Putamen (tissue), 1 donor: ENCODE measurements at places on chromosomes 12 and 14.

GRCh38 chr14:91367173-91368171 lies 50.1 kb downstream of the CCDC88C start:
- peak; percentile 61 for DNase-seq

DNA sequence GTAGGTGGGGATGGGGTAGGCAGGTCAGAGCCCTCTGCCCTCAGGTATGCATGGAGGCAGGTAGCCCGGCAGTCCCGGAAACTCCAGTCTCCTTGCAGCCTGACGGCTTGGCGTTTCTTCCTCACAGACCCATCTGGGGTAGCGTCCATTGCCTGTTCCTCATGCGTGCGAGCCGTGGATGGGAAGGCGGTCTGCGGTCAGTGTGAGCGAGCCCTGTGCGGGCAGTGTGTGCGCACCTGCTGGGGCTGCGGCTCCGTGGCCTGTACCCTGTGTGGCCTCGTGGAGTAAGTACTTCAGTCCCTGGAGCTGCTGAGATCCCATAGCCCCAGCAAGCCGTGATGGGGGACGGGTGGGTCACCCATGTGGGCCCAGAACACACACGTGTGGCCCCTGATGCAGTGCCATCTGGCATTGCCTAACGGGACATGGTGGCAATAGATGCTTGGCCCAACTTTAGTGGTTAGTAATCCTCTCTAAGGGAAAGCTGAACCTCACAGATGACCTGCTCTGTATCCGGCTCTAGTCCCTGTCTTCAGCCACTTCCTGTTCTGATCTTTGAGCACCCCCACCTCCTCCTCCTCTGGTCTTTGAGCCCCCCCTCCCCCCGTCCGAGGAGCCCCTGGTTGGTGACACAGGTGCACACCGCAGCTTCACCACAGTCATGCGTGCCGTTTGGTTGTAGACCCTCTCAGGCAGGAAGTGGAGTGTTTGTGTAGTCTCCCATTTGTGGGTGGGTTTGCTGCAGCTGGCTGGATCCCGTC lies 3.7 kb downstream of the SIVA1 start:
- no peak for DNase-seq

DNA sequence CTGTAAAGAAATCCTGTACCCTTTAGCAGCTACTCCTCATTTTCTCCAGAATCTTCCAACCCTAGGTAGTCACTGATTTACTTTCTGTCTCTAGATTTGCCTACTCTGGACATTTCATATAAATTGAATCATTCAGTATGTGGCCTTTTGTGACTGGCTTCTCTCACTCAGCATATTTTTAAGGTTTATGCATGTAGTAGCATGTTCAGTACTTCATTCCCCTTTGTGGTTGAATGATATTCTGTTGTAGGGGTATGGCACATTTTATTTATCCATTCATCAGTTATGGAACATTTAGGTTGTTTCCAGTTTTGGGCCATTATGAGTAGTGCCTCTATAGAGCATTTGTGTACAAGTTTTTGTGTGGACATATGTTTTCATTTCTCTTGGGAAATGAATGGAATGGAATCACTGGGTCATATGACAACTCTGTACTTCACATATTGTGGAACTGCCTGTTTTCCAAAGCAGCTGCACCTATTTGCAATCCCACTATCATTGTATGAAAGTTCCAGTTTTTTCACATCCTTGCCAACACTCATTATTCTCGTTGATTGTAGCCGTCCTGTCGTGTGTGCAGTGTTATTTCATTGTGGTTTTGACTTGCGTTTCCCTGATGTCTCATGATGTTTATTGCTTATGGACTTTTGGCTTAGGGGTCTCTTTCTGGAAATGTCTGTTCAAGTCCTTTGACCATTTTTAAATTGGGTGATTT lies 57.2 kb downstream of the ATF7IP start:
- no peak for DNase-seq

- no peak for DNase-seq
These were observed 132.8 kb upstream of the FSCB start for GRCh38 chr14:44639781-44640385.

- DNase-seq, result no peak
These were observed 200.4 kb upstream of the SYT10 start for GRCh38 chr12:33639975-33640374.

GRCh38 chr12:89163918-89164317 lies 188.4 kb downstream of the DUSP6 start:
- DNase-seq, result no peak

GRCh38 chr12:75087654-75088053 lies 122.0 kb downstream of the KCNC2 start:
- no peak for DNase-seq

DNA sequence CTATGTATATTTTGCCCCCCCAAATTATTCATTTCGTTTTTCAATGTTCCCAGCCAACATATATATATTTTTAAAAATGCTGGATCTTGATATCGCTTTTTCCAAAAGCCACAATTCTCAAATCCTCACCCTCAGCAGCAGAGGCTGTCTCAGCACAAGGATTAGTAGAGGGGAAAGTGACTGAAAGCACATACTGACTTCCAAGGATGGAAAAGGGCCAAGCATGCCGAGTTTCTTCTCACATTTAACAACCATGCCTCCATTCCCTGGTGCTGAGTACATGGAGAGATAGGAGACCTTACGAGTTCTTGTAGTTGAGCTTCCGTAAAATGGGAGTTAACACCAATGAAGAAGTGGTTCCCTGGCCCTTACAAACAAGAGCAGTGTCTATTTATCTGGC lies 403.4 kb upstream of the DCN start:
- no peak for DNase-seq

- no peak for DNase-seq
These were observed 16.2 kb downstream of the SLC25A29 start for GRCh38 chr14:100289916-100290606.

- no peak for DNase-seq
These were observed 41.2 kb upstream of the C12orf75 start for GRCh38 chr12:105289114-105289904.

GRCh38 chr12:104352106-104352713 lies 48.7 kb downstream of the EID3 start:
- no peak for DNase-seq

DNA sequence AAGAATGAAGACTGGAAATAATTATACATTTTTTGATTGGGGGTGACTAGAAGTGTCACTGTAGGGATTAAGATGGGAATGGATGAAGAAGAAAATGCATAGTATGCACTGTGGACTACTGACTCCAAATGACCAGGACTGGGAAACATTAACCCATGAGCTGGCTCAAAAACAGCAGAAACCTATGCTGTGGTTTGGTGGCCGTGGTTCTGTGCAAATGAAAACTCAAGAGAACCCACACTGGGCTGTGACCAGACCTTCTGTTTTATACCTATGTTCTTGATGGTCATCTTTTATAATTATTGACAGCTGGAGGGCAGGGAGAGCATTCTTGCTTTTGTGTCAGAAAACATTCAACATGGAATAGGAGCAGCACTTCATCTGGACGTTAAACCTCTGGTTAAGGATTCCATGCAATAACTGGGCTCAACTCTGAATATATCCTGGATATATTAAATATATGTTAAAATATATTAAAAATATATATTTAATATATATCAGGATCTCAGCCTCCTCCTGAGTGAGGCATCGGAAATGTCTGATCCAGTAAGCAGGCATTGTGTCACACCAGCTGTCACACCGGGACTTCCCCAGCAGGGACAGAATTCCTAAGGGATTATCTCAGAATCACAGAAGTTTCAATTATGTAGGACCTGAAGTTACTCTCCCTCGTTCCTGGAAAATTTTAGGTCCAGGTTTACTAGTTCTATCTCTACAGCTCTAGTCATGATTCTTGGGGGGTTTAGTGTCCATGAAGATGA lies 48.5 kb downstream of the BBS10 start:
- no peak for DNase-seq

DNA sequence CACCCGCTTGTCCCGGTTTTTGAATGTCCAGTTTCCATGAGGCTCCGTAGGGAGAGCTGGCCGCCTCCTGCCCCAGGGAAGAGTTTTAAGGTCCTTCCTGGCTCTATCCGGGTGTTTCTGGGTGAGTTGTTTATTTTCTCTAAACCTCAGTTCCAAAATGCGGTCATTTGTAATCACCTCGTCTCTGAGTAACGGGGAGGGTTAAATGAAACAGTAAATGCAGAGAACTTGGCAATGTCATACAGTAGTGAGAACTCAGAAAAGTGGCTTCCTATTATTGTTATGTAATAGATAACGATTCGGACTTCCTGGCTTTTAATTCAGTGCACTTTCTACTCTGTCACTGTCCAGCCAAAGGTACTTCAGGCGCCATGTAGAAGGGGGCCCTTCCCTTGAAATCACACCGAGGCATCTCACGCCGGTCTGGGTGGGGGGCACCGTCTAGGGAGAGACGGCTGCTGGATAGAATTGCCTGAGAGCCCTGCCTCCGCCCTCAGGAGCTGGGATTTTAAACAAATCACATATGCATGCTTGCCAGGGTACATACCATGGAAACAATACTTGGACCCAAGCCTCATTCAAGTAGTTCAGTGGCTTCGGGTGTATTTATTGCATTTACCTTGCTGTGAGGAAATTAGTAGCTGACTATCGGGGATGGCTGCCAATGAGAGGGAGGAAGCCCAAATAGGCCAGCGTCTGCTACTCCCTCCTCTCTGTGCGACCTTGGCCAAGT lies 26.4 kb downstream of the NOS1 start:
- DNase-seq, result no peak

DNA sequence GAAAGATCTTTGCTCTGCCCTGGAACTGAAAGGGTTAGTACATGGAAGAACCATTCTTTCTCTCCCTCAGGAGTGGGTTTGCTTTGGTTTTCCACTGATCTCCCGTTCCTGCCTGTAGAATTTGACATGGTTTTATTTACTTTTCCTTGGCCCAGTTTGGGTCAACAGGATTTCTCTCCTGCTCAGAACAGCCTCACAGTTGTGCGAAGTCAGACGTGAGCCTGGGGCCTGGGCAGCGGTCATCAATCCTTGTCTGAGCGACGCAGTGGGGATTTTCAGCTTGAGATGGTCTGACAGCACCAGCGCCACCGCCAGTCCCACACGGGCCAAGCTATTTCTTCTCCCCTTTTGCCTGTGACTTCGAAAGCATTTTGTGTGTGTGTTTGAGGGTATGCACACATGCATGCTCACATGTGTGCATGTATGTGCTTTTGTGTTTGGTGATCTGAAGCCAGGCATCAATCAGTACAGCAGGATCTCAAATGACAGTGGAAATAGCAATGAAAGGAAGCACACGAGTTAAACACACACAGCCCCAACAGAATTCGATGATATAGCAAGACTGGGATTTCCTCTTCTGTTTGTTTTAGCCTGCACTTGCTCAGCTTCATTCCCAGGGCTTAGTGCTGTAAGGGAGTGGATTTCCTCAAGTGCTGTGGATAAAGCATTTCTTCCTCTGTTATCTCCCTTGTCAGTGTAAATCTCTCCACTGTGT lies 58.3 kb downstream of the SMOC1 start:
- no peak for DNase-seq

DNA sequence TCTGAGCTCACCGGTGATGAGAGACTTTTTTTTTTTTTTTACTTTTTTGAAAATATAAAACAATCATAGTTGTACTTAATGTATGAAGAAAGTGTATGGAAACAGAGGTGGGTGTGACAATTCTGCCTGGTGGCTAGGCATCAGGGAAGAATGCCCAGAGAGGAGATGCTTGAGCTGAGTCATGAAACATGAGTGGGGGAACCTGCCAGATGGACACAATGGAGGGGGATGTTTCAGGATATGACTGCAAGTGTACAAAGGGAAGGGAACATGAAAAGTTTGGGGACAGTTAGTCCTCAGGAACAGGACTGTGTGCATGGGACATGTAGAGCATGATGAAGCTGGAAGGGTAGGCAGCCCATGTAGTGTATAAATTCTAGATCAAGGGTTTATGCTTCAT lies 274.2 kb upstream of the E2F7 start:
- no peak for DNase-seq

- no peak for DNase-seq
These were observed 1.3 kb downstream of the ATP2A2 start for GRCh38 chr12:110282300-110282860.

DNA sequence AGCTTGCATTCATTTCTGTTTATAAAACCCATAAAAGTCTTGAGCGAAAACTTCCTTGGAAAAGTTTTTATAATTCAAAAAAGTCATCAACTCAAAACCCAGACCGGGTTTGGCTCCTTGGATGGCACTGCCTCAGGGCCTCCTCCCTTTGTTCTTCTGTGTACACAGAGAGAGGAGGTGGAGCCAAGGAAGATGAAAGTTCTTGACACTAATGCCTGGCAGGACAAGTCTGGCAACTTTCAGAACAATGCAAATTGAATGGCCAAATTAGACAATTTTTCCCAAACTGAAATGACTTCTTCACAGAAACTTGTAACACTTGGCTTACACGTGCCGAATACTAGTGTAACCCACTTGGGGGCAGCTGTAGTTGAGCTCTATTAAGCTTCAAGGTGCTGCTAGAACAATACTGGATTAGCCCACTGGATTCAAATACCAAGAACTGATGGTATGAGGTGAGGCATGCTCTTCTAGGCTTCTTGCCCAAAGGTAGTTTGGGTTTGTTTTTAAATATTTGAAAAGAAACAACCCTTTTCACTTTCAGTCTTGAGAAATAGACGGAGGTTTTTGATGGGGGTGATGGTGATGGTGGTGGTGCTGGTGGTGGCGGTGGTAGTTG lies 86.6 kb upstream of the FRMD6 start:
- no peak for DNase-seq

DNA sequence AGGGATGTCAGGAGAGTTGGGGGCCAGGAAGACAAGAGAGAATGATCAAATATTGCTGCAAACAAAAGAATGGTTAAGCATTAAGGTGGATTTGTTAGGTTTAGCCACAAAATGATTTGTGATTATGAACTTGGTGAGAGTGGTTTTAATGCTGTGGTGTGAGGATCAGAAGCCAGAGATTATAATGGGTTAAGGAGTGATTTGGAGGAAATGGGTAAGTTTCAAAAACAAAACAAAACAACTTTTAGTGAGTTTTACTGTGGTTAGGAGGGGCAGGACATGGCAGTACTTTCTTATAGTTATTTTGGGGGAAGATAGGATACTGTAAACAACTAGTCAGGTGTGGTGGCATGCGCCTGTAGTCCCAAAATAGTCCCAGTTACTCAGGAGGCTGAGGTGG lies 24.0 kb downstream of the DIP2B start:
- no peak for DNase-seq

DNA sequence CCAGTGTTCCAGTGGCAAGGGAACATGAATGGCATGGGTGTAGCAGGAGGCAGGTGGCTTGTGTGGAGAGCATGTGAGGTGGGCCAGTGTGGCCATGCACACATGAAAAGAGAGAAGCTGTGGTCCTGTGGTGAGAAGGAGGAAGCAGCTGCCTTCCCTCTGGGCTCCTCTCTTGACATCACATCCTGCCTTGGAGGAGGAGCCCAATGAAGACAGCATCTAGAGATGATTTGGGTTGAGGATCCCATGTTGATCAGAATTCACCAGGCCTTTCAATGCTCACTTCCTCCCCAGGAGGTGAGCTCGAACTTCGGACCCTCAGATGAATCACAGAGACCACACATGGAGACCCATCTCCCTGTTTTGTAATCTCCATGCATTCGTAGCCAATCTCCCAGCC lies 82.6 kb downstream of the LRRC74A start:
- no peak for DNase-seq

GRCh38 chr14:59294662-59294992 lies 106.2 kb downstream of the DAAM1 start:
- DNase-seq, result no peak

GRCh38 chr14:99518441-99519346 lies 37.5 kb downstream of the CCNK start:
- DNase-seq, result peak; percentile 40
